Stimulated activated CD4-positive, alpha-beta T cell treated with anti-CD3 and anti-CD28 coated beads, Interleukin-2, amount 100 ng/mL, for 24 hours (primary cell): ENCODE measurements at places on chromosomes 16 and 17.
A peak's percentile ranks its signal among the peaks of the same experiment; 100 is the strongest.

GRCh38 chr16:58094791-58095574, 34.2 kb downstream of the CFAP20 start:
- no peak for DNase-seq

DNA sequence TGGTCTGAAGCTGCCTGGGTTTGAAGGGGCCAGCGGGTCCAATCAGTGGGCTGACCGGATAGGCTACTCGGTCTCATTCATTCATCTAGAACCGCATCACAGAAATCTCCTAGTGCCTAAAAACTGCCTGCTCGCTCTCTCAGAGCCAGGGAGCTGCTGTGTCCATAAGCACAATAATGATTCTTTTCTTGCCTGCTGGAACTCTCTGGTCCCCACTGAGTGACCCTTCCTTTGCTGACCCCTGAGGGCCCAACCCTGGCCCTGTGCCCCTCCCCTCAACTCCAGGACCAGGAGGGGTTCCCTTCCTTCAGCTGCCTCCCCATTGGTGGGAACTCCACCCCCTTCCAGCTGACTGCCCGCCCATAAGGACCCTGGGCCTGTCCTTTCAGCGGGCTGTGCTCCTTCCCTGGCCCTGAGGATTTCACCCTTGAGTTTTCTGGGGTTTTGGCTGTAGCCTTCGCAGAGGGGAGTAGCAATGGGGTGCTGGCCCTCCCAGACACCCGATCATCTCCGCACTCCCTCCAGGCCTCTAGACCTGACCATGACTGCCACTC, 39.5 kb upstream of the DNAH9 start:
- no peak for DNase-seq

GRCh38 chr16:31186176-31186575, 6.2 kb downstream of the FUS start:
- no peak for DNase-seq

GRCh38 chr17:78808163-78808562, 26.1 kb upstream of the CYTH1 start:
- no peak for DNase-seq

- DNase-seq: no peak
These were observed 220.1 kb downstream of the FOXL1 start for GRCh38 chr16:86798247-86799041.

- DNase-seq: no peak
These were observed 60.7 kb downstream of the IRF8 start for GRCh38 chr16:85959686-85960085.

DNA sequence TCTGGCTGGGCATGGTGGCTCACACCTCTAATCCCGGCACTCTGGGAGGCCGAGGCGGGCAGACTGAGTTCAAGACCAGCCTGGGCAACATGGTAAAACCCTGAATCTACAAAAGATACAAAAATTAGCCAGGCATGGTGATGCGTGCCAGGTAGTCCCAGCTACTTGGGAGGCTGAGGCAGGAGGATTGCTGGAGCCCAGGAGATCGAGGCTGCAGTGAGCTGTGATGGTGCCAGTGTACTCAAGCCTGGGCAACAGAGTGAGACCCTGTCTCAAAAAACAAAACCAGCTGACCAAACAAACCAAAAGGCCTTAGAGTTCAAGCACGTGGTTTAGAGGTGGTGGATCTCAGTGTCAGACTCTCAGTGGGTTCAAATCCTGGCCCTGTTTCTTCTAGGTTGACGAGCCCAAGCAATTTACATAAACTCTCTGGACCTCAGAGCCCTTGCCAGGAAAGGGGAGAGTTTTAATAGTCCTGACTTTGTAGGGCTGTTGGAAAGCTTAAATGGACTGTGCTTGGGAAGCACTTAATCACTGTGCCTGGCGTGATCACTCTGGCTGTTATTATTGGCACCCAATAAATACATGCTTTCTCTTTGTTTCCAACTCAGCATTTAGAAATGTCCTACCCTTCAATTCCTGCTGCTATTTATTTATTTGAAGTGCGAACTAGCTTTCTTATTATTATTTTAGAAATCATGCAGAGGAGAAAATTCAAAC, 44.7 kb downstream of the ABCC1 start:
- no peak for DNase-seq

- no peak for DNase-seq
These were observed 92.0 kb upstream of the CDH5 start for GRCh38 chr16:66274335-66275110.

DNA sequence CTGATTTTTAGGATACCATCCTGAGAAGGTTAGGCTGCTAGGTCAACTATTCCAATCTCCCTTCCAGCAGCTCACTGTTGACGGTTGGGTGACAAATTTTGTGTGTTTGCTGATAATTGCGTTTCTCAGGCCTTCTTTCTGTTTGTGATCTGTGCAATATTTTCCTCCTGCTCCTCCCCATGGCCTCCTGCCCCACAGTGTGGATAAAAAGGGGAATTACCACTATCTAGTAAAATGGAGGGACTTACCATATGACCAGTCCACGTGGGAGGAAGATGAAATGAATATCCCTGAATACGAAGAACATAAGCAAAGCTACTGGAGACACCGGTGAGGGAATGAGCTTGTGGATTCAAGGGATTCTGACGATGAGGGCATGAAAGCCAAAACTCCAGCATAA, 9.2 kb downstream of the CHD3 start:
- DNase-seq: no peak

- DNase-seq: no peak
These were observed 71.5 kb upstream of the DHX40 start for GRCh38 chr17:59493867-59494266.

DNA sequence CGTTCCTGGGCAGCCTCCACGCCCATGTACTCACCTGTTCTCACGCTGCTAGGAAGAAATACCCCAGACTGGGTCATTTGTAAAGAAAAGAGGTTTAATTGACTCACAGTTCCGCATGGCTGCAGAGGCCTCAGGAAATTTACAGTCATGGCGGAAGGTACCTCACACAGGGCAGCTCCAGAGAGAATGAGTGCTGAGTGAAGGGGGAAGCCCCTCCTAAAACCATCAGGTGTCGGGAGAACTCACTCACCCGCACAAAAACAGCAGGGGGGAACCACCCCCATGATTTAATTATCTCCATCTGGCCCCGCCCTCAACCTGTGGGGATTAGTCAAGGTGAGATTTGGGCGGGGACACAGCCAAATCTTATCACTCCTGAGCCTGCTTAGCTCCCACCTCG, 18.2 kb downstream of the RAB40C start:
- peak; percentile 65 for DNase-seq

DNA sequence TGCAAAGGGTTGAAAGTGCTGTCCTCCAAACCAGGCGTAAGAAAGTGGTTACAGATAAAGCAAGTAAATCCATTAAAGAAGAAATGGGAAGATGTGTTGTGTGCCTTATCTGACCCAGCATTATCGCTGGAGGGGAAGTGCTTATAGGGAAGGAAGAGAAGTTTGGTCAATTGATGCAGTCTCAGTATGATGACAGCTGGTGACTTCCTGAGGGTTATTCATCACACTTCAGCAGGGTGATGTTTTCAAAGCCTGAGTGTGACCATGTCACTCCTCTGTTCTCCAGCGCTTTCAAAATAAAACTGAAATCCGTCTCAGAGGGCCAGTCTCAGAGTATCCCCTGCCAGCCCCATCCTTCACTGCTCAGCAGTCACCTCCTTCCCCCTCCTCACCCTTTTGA, 505.4 kb upstream of the RBFOX1 start:
- DNase-seq: no peak
